ENCODE measurements at places on chromosomes 3 and 15.

GRCh38 chr15:55220606-55221005 is 23.9 kb upstream of the RSL24D1 start:
- H3K4me1 ChIP-seq = peaks cover 79% of the 10 kb centered on the region
- peak overlapping the region; percentile 94 for H3K27ac ChIP-seq
- no peaks in the 10 kb centered on the region for H3K27me3 ChIP-seq
- H3K36me3 ChIP-seq = peaks cover 53% of the 10 kb centered on the region

DNA sequence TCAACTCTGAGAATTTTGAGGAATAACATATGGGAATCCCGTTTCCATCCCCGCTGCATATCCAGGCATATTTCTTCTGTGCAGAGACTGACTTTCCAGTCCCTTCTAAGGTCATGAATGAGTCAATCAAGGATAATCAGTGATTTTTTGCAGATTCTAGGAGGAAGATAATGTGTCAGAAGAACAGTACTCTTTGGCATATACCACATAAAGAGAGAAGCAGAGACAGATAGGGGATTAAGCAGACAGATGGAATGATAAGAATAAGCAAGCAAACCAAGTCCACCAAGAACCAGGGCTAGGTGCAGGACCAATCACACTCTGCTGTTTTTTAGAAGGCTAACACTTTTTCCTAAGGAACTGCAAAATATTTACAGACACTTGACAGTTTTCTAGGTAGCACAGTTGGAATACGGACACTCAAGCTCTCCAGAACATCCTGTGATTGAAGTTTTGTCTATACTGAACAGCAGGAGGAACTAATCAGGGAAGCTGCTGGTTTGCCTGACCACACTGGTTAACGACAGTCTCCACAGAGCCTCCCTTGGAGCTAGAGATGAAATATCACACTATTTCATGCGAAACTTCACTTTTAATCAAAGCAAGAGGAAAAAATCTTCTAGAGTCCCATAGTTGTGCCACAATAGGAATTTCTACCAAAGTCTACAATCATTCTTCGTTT is 450.0 kb upstream of the KCNMB2 start:
- no peak overlapping the region for H3K4me3 ChIP-seq
- H3K27ac ChIP-seq = no peak overlapping the region
- no peak for DNase-seq
- H3K4me1 ChIP-seq = peaks cover 3% of the 10 kb centered on the region
- H3K27me3 ChIP-seq = no peaks in the 10 kb centered on the region

GRCh38 chr15:38691965-38692788 is 127.6 kb upstream of the RASGRP1 start:
- H3K4me3 ChIP-seq = no peak overlapping the region
- H3K27me3 ChIP-seq = no peaks in the 10 kb centered on the region
- peaks cover 19% of the 10 kb centered on the region for H3K36me3 ChIP-seq
- H3K27ac ChIP-seq = peak overlapping the region; percentile 99
- peaks cover 92% of the 10 kb centered on the region for H3K4me1 ChIP-seq

DNA sequence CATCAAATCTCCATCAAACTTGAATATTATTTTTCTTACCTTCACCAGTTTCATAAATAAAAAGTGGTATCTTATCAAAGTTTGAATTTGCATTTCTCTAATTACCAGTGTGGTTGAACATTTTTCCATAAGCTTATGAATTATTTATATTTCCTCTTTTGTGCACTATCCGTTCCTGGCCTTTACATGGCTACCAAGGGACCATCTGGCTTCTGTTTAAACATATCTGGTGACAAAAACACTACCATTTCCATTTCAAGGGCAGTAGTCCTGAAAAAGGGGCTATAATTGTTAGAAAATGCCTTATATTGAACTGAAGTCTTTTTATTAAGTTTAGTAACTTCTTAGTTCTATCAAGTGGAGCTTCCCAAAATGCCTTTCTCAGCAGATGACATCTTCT is 44.3 kb upstream of the TM4SF4 start:
- no peak overlapping the region for H3K27ac ChIP-seq
- DNase-seq = no peak
- no peaks in the 10 kb centered on the region for H3K36me3 ChIP-seq
- H3K4me1 ChIP-seq = no peaks in the 10 kb centered on the region
- H3K27me3 ChIP-seq = peaks cover 11% of the 10 kb centered on the region

DNA sequence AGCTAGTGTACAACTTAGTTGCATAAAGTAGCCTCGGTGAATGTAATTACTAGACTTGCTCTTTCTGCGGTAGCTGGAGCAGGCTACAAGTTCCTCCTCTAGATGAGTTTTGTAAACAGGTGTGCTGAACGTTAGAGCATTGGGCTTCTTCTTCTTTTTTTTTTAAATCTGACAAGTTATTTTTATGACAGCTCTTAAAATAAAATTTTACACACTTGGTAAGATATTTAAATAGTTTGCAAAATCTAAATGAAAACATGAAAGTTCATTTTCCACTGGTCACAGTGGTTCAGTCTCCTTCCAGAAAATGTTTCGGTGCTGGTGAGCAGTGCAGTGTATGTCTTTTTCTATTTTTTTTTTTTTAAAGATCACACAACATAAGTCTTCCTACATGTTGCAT is 3.0 kb downstream of the CCR9 start:
- peaks cover 55% of the 10 kb centered on the region for H3K27me3 ChIP-seq
- H3K4me3 ChIP-seq = no peak overlapping the region
- no peak for DNase-seq
- no peak overlapping the region for H3K27ac ChIP-seq
- peaks cover 11% of the 10 kb centered on the region for H3K4me1 ChIP-seq
- peaks cover 2% of the 10 kb centered on the region for H3K36me3 ChIP-seq
